ENCODE measurements at places on chromosomes 3 and 15.

GRCh38 chr15:61499376-61499775 is 270.3 kb upstream of the RORA start:
- DNase-seq, result no peak

GRCh38 chr3:50327129-50327528 is 894 bp downstream of the TUSC2 start:
- DNase-seq, result no peak

DNA sequence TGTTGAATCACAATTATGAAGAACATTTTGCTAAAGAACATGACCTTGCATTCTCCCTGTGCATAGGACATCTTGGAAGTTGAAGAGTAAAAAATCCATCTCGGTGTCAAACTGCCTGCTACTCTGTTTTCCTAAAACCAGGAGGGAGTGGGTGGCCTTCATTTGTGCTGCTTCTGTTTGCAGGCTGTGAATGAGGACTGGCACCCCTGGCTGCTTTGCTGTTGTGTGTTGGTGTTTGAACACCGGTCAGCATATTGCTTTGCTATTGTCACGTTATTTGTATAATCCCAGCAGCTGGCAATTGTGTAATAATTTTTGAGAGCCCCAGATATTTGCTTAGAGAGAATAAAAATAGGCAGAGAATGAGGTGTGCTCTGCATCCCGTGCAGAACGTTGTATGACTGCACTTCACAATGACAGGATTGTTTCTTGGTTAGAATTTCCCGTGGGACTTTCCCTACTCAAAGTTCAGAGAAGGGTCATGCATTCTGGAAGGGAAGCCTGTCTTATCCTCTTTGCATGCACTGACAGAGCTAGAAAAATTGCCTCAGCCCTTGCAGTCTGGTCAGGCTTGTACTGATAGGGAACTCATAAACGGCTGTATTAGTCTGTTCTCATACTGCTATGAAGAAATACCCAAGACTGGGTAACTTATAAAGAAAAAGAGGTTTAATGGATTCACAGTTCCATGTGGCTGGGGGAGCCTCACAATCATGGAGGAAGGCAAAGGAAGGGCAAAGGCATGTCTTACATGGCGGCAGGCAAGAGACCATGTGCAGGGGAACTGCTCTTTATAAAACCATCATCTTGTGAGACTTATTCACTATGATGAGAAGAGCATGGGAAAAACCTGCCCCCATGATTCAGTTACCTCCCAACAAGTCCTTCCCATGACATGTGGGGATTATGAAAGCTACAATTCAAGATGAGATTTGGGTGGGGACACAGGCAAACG is 16.3 kb downstream of the SV2B start:
- DNase-seq, result no peak

- no peak for DNase-seq
These were observed 84.8 kb downstream of the PPCDC start for GRCh38 chr15:75107908-75108838.

GRCh38 chr3:11476735-11477144 is 167.0 kb downstream of the VGLL4 start:
- no peak for DNase-seq

GRCh38 chr3:25455441-25456132 is 27.5 kb downstream of the RARB start:
- DNase-seq, result peak; percentile 72

DNA sequence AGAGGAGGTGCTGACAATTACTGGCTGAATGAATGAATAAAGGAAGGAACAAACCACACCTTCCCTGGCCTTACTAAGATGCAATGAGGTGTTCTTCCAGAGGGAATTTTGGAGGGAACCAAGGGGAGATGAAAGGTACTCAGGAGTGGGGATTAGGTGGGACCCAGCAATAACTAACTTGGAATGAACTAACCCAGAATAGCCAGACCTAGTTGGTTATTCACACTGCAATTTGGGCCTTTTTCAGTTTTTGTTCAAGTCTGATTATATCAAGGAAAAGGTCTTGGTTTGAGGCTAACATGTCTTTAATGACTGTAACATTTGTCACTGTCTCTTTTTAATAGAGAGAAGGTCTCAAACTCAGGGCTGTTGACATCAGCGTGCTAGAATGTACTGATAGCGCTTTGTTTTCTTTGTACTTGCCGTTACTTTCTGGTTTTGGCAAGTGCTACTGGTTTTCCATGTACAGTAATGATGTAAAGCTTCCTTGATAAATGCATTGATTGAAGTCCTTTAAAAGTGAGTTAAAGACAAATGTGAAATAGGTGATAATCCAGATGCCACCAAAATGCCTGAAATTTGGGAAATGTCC is 3.2 kb upstream of the PLXND1 start:
- DNase-seq, result no peak

DNA sequence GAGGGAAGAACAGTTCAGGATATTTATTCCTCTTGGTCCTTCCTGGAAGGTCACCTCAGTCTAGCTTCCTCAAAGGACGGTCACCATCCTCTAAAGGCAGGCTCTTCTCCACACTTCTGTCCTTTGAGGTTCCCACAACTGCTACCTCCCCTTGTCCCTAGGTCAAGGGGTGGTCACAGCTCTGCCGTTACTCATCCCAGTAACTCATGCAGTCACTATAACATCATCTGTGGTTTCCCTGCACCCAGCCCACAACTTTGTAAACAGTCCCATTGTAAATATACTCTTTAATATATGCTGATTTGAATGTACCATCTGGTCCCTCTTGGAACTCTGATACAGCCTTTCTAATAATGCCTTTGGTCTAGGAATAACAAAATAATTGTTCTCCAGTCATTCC is 887.4 kb downstream of the FHIT start:
- no peak for DNase-seq

- no peak for DNase-seq
These were observed 25.5 kb upstream of the THSD4 start for GRCh38 chr15:71089801-71090200.

GRCh38 chr3:171760477-171760876 is 49.8 kb downstream of the PLD1 start:
- DNase-seq, result no peak

GRCh38 chr3:18531662-18532061 is 106.5 kb upstream of the SATB1 start:
- no peak for DNase-seq

DNA sequence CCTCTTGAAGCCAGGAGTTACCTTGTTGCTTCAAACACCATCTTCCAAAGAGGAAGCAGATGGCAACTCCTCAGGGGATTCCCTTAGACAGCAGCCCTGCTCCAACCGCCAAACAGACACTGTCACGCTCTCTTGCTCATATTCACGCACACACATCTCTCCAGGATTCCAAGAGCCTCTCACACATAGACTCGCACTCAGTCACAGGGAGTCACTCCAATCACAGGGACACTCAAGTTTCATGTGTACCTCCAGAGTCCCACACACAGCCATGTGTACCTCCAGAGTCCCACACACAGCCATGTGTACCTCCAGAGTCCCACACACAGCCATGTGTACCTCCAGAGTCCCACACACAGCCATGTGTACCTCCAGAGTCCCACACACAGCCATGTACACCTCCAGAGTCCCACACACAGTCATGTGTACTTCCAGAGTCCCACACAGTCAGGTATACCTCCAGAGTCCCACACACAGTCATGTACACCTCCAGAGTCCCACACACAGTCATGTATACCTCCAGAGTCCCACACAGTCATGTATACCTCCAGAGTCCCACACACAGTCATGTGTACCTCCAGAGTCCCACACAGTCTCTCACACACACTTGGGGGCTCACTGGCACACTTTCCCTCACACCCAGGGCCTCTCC is 6.1 kb downstream of the VWA5B2 start:
- DNase-seq, result peak; percentile 7

DNA sequence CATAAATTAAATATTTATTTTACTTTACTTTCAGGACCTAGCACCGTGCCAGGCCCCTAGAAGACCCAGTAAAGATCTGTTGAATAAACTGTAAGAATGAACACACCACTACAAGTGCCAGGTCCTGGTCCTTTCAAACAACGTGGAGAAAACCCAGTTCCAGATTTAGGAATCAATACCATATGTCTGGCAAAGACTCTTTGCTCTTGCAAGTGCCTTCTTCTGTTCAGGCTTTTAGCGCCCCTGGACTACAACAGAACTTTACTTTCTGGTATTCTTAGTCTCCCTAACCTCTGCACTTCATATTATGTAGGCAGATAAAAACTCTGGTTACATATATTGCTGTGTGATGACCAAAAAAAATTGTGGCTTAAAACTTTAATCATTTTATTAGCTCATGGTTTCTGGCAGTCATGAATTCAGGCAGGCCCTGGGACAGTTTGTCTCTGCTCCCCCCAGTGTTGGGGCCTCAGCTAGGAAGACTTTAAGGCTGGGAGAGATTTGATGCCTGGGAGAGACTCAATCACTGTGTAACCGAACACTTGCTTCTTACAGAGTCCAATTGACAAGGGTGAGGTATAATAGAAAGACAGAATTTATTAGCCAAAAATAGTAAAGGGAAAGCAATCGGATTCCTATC is 2.9 kb upstream of the PSMA4 start:
- no peak for DNase-seq

GRCh38 chr15:68626739-68627138 is 47.9 kb downstream of the CORO2B start:
- no peak for DNase-seq

GRCh38 chr3:132486099-132486498 is 68.8 kb downstream of the DNAJC13 start:
- no peak for DNase-seq

DNA sequence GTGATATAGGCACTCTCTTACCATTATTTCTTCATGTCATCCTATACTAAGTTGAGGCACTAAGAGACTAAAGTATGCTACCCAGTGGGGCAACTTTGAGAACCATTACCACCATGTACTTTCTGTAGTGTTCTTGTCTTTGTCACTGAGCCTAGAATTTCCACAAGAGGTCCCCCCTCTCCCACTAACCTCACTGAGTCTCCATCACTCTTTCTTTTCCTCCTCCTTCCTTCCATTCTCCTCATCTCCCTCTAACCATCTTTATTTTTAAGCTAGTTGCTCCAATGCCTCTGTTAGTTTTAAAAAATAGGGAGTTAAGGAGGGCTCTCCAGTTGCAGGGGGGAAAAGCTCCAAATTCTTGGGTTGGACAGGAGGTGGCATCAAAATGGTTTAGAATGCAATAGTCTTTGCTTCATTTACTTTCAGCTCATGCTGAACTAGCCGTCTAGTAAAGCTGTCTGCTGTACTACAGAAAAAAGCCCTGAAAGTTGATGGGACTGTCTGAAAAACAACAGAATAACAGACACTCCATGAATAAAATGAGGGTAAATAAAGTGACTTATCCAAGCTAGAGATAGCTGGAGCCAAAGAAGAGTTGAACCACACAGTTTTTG is 85.1 kb upstream of the MYRIP start:
- DNase-seq, result no peak

DNA sequence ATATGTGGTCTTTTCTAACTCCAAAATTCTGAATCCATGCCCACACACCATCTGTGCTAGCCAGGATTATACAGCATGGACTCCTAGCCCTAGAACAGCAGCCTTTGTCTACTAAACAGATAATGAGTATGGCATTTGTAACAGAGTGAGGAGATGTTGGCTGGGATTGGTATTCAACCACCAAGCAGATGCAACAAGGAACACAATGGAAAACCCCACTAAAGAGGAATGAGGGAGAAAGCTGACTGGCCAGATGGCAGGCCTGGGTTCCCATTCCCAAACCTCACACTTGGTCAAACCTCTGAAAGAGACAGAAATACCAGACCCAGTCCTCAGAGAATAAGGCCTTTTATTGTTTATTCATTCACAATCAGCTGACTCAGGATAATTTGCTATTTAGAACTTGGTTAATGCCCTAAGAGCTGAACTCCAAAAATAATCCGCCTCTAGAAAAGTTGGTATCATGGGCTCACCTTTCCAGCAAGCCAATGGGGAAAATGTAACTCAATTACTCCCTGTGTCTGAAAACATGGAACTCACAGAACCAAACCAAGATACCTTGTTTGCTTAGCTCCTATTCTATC is 145.6 kb downstream of the LRRC3B start:
- DNase-seq, result no peak

- DNase-seq, result no peak
These were observed 235.4 kb downstream of the FHIT start for GRCh38 chr3:61015859-61016258.

DNA sequence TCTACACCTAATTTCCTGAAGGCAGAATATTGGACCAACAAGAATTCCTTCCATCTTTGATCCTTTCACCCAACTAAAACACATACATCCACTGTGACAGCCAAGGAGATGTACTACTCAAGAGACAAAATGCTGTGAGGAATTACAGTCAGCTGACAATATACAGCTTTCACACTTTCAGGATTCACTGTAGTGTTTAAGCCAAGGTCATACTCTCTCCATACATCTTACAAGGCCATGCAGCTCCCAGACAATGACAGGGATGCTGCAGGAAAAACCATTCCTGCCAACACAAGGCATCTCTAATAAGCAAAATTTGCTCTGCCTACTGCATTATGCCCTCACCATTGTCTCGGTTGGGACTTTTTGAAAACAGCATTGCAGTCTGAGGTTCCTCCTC is 170.7 kb downstream of the TBC1D5 start:
- no peak for DNase-seq

DNA sequence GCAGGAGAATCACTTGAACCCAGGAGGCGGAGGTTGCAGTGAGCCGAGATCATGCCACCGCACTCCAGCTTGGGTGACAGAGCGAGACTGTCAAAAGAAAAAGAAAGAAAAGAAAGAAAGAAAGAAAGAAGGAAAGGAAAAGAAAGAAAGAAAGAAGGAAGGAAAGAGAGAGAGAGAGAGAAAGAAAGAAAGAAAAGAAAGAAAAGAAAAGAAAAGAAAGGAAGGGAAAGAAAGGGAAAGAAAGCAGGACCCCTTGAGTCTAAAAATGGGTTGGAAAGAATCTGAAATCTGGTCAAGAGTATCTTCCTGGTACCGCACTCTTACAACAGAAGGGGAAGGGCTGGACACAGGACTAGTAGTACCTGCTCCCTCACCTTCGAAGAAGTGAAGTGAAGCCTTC is 19.6 kb downstream of the CRYGS start:
- no peak for DNase-seq

DNA sequence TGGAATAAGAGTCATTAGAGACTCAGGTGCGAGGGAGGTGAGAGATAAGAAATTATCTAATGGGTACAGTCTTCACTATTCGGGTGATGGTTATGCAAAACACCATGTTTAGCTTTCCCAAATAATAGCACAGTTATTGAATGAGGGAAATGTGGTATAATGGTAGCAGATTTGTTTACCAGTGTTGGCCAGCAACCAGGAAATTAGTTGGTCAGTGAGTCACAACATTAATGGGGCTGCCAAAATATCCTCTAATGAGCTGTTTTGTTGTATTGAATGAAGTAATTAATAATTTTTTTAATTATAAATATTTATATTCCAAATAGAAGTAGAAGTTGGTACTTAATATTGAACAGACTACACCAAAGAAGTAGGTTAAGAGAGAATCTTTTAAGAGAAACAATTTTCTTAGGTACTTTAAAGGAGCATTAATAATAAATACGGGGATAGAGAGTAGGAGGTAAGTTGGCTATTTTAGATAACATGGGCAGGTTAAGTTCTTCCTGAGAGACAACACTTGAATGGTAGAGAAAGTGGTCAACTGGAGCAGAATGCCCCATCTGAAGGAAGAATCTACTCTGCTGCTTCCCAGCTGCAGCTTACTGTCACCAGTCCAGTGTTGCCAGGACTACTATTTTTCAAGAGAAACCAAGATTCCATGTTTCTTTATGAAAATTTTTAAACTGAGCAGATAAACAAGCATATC is 218.8 kb downstream of the UBE2E2 start:
- DNase-seq, result no peak

- DNase-seq, result peak; percentile 53
These were observed 277.3 kb upstream of the NR2F2 start for GRCh38 chr15:96053031-96053780.

Measured in right forelimb (tissue), 1 donor.